ENCODE measurements at places on chromosomes 2 and 18.

DNA sequence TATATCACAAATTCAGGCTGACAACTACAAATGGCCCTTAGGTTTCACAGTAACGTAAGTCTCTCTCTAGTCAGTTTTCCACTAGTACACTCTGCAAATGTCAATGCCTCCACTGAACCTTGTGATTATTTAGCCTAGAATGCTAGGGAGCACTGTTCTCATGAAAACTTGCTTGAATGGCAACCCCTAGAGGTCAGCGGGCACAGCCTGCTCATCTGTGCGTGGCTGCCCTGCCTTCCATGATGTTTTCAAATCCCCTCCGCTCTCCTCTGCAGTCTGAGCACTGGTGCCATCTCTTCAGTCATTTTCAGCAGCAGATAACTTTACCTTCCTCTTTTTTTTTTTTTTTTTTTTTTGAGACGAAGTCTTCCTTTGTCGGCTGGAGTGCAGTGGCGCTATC lies 84.1 kb upstream of the GULP1 start:
- DNase-seq, result no peak

DNA sequence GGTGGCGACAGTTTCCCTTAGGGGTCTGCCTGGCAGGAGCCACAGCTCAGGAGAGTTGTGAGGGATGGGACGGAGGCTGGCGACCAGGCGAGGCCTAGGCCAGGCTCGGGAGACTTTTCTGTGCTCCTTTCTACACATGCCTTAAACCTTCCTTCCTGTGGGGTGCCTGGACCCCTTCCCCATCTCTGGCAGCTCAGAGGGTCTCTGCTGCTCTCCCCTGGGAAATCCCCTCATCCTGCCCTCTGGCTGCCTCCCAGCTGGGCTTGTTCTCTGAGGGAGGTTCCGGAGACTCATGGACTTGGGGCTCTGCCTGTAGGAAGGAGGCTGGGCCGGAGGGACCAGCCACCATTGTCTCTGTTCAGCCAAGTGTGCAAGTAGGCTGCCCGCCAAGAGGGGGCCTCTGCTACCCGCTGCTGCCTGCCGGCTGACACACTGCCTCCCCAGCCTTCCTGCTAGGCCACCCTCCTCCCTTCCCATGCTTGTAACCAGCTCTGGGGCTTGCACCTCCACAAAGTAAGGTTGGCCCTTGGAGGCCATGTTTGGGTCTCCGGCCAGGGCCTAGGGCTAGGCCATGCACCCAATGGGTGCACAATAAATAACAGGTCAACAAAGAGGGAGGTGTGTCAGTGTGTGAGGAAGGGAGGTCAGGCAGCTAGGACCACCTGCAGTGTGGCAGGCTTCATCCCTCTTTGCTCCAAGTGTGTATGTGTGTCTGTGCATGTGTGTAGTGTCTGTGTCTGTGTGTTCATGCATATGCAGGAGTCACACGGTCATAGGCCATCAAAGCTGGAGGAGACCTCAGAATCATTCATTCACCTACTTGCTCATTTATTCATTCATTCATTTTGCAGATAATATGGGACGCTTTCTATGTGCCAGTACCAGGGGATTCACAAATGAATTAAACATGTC lies 28.8 kb downstream of the PSD4 start:
- no peak for DNase-seq

DNA sequence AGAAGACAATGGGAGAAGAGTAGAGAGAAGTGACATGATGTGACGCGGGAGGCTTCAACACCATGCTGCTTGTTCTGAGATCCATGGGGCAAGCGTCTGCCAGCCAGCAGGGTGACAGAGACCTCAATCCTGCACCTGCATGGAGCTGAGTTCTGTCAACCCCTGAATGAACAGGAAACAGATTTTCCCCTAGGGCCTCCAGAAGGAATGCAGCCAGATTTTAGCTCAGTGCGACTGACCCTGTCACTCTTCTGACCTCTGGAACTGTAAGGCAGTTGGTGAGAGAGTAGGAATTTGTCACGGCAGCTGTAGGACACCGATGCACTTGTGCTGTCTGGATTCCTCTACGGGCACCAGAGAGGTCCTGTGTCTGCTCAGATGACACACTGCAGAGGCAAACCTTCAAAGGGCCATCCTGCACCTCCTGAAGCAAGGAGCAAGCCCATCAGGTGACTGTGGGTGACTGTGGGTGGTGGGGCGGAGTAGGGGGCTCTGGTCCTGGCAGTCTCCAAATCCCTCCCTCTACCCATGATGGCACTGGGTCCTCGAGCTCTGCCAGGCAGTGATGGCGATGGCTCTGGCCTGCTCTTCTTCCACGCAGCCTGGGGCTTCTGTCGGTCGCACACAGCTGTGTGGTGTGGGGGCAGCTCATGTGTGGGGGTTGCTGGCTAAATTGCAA lies 194.3 kb upstream of the TWIST2 start:
- no peak for DNase-seq

- no peak for DNase-seq
These were observed 53.9 kb downstream of the RTTN start for GRCh38 chr18:70151614-70152013.

DNA sequence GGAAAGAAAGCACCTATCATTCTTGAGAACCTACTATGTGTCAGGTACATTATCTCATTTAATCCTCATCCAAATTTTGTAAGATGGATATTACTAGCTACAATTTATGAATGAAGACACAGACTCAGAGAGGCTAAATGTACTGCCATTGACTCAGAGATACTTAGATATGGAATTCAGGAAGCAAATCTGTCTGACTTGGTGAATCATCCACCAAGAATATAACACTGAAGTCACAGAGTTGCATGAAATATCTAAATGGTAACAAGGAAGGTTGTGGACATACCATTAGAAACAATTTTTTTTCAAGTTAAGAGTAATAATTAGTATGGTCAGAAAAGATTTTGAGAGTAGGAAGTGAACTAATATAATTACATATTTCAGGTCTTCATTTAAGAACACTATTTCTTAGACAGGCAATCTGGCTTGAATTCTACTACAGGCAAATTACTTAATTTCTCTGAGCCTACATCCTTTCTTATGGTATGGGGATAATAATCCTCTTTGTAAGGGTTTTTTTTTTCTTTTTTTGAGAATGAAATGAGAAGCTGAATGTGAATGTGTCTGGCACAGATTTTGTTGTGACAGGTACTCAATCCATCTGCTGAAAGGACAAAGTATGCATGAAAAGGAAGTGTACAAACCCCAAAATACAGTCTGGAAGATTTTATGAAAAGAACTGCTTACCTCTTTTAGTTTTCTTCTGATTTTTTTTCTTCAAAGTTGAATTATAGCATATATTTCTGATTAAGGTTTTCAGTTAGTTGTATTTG lies 14.8 kb upstream of the C2orf66 start:
- DNase-seq, result no peak

DNA sequence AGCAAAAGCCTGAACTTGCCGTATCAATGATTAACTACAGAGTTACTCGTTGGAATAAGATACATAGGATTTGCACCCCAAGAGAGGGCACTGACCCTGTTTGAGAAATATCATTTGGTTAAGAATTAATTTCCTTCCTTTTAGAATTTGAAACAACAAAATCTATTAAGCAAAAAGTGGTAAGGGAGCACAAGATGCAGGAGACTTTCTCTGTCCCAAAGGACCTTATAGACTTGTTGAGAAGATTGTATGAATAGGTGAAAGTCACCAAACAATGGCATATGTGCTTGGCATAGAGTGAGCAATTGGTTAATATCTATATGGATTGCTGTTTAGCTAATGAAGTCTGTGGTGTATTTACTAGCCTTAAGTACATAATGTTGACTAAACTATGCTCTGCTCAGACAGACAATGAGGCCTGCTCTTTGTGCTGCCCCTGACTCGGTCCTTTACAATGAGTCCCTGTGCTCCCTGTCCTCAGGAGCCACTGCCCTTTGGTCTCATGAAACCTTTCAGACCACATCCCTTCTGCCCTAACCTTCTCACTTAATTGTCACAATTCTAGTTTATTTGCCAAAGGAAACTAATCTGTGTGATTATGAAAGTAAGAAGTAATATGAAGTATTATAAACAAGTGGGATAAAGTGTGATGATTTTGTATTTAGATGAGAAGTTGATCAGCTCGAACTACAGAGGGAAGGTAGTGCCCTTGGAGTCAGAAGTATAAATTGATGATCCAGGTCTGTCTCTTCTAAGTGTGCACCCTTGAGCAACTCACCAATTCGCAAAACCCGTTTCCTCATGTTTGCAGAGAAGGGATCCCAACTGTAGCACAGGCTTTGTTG lies 21.2 kb upstream of the HNMT start:
- DNase-seq, result no peak

DNA sequence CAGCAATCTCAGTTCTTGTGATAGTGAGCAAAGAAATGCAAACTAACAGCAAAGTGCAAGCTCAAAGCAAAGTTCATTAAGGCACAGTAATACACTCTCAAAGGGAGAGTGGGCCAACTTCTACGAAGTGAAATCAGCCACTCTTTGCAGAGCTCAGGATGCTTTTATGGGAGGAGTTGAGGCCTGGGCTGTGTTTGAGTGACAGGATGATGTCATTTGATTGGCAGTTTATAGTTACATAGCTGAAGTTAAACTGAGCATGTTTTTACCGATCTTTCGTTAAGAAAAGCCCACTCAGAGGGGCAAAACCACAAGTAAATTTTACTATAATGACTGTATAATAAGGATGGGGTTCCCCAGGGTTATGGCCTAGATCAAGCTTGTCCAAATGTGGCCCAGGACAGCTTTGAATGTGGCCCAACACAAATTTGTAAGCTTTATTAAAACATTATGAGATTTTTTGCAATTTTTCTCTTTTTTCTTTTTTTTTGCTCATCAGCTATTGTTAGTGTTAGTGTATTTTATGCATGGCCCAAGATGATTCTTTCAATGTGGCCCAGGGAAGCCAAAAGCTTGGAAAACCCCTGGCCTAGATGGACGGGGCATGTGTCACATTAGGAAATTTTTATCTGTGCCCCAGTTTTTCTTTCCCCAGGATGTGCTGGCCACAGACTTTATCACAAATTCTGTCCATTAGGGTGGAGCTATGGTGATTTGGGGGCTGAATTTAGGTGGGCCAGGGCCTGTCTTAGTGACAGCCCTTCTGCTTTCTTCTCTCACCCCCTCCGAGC lies 8.3 kb upstream of the DNAH7 start:
- DNase-seq, result no peak

GRCh38 chr2:187017438-187017837 lies 168.5 kb upstream of the ZSWIM2 start:
- no peak for DNase-seq

DNA sequence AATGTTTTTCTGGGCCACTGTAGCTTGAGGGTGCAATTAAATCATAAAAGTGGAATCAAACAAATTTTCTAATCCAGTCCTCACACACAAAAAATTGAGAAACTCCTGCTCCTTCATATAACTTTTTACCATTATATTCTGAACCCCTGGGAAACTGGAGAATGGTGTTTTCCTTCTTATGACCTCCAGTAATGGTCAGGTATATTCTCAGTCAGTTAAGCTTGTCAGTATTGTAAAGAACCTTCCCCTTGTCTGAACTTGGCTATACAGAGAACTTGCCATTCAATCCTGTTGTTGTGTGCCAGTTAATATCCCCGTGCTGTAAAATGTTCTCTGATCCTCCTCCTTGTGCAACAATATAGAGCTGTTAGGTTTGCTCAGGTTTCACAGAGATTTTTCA lies 39.5 kb downstream of the ZNF804A start:
- DNase-seq, result no peak

DNA sequence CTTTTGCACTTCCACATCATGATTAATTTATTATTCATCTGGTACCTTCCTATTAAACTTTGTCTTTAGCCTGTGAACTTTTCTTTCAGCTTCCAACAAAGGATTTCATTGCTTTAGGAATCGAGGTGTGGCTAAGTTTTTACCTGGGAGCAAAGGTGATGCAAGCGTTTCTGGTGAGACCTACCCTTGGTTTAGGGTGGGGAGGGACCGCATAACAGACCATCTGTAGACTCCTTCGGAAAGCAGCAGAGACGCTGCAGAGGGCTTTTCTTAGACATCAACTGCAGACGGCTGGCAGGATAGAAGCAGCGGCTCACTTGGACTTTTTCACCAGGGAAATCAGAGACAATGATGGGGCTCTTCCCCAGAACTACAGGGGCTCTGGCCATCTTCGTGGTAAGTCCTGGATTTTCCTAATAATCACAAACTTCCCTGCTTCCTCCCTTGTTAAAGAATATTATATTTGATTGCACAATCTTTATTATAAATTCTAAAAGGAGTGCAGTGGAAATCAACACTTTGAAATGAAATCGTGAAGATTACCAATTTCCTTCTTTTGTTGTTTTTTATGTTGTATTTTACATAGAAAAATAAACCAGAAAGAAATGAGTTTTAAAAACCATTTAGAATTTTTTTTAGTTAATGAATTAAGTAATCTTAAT lies at the start of gene DSG3:
Gene DSG3 (plus strand): TSS at position 212 of the 662 bp plus-strand sequence. CDS start 137 bp downstream, at position 349.
- no peak for DNase-seq

DNA sequence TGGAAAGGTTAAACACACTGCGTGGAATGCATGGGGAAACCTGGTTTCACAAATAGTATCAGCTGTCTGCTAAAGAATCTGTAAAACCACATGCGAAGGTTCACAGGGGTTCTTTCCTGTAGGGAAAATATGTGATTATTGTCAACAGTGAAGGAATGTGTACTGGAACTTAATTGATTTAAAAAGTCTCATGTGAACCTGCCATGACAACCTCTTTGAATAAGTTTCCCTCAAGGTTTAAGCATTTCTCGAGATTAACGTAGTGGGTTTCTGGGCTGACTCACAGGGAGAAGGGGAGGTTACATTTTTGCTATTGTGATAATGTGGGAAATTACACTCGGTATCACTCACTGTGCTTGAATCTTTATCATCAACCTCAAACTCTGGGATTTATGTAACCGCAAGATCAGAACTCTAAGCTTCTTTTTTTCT lies 28.2 kb upstream of the IL1R1 start:
- DNase-seq, result no peak

GRCh38 chr2:144370937-144371584 lies 148.9 kb downstream of the ZEB2 start:
- DNase-seq, result no peak

DNA sequence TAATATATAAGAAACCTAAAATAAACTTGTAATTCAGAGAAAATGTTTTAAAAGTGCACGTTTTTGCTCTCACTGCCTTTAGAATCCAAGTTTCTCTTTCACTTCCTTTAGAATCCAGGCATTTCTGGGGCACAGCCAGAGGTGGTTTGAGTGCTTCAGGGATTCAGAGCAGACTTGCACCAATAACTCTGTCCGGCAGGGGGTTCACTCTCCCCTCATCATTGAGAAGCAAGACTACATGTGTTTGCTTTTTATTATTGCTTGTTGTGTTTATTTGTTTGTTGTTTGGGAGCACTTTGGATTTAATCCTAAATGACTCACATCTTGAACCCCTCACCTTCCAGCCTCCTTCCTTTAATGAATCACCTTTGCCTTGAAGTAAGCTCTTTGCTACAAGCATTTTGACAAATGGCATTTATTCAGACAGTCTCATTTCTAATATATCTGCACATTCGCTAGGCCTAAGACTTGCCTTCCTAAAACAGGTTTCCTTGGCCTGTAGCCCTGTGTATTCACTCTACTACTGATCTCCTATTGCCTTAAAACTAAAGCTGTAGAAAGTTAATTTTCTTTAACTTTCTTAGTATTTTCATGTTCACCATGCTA lies 233.5 kb upstream of the ATP5MC3 start:
- DNase-seq, result no peak

Measured in effector CD8-positive, alpha-beta T cell (primary cell).